ENCODE measurements at places on chromosomes 1 and 21.

- ATAC-seq = no peak
These were observed 35.0 kb downstream of the AGPAT3 start for GRCh38 chr21:43900078-43900385.

GRCh38 chr1:90435351-90435750 lies 281.8 kb downstream of the BARHL2 start:
- no peak for ATAC-seq

- peak; percentile 78 for ATAC-seq
These were observed 57.8 kb downstream of the EDARADD start for GRCh38 chr1:236451796-236452373.

DNA sequence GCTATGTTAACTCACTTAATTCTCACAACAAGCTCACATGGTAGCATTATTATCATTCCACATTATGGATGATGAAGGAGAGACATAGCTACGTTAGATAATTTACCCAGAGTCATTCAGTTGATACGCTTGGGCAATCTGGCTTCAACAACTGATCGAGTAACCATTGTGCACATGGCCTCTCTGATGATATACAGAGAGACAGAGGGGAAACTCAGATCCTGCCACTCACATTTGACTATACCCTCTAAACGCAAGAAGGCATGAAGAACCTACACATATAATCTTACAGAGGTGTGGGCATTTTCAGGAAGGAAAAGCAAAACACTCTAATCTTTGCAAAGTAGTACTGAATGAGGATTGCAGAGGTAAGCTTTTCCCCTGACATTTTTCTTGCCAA lies 360.1 kb downstream of the BARHL2 start:
- no peak for ATAC-seq

- peak; percentile 64 for ATAC-seq
These were observed at the start of gene BCAR3 for GRCh38 chr1:93681101-93681988. Gene BCAR3, minus strand, starts transcription at chr1:93681837. Its CDS starts 6,907 bp downstream, at chr1:93674930.

GRCh38 chr1:221164951-221165838 lies 286.0 kb downstream of the HLX start:
- no peak for ATAC-seq

DNA sequence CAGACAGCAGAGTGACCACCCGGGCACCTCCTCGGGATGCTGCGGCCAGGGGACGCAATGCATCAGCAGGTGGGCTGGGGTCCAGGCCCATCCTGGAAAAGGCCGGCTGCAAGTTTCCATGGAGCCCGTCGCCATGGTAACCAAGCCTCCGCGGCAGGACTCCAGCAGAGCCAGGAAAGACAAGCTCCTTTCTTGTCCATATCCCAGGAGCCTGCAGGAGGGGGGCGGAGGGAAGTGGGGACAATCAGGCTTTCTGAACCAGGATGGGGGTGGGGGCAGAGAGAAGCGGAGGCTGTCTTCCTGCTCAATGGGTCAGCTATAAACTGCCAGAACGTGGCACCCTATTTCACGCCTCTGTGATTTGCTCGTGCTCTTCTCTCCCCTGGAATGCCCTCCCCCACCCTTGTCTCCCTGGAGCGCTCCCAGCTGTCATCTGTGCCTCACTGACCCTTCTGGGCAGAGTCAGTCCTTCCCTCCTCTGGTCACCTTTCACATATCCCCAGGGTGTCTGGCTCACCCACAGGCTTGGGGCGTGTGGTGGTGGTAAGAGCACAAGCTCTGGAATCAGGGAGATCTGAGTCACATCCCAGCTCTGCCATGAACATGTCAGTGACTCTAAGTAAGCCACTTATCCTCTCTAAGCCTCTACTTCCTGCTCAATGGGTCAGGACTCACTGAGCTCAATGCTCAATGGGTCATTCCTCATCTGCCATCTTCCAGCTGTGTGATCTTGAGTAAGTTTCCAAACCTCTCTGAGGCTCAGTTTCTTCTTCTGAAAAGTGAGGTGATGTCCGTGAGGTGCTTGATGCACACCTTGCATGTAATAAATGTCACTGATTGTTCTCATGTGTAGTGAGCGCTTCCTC lies 58.9 kb upstream of the LAPTM5 start:
- ATAC-seq = no peak

GRCh38 chr1:156953571-156953970 lies 33.1 kb downstream of the LRRC71 start:
- ATAC-seq = no peak

Measured in activated T-helper 17 cell treated with anti-CD3 and anti-CD28 coated beads, Interleukin-2, amount 50 U/mL, for 72 hours (primary cell).